GM04504 (cell line): ENCODE measurements at places on chromosomes 1 and 21.

- no peak for DNase-seq
These were observed 41.5 kb downstream of the DTL start for GRCh38 chr1:212077028-212077427.

DNA sequence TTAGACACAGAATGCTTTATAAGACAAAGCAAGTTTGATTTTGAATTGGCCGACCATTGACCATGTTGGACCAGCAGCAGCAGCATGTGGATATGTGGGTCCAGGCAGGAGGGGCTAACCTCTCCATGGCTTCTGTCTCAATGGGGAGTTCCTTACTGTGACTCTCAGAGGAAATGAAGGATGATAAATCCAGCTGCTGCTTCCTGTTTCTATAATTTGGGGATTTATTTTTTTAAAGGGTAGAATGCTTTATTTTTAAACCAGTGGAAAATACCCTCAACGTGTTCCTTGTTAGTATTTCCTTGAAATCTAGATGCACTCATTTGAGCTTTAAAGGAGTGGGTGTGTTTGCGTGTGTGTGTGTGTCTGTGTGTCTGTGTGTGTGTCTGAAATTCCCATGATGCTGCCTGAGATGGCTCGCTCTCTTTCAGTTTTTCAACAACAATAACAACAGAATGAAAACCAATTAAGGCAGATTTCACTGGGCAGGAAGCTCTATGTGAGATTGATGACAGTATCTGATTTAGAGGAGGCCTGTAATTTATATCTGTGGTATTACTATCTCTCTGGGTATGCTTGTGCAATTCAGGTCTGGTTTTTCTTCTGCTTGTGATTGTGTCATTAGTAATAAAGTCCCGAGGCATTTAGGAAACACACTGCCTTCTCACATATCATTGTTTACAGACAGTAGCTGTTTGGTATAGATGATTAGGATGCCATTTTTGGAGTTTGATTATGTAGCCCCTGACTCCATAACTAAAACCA, 86.1 kb upstream of the ZNF326 start:
- peak; percentile 58 for DNase-seq

DNA sequence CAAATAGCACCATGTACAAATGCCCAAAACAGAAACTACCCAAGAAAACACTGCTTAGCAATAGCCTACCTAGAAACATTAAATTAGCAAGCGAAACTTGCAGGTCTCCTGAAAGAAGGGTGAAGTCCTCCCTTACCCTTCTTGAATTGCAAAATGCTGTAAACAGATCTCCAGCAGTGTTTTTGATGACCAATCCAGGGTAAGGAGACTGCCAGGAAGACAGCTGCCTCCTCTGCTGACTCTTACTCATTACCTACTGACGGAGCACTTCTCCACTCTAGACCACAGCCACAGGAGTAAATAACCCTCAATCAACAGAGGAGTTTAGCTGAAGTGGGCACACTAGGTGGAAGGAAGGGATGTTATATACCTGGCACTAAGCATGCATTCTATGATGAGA, 32.2 kb upstream of the GADD45A start:
- peak; percentile 69 for DNase-seq

- DNase-seq, result no peak
These were observed 67.0 kb upstream of the DYNLT5 start for GRCh38 chr1:66685265-66685664.

DNA sequence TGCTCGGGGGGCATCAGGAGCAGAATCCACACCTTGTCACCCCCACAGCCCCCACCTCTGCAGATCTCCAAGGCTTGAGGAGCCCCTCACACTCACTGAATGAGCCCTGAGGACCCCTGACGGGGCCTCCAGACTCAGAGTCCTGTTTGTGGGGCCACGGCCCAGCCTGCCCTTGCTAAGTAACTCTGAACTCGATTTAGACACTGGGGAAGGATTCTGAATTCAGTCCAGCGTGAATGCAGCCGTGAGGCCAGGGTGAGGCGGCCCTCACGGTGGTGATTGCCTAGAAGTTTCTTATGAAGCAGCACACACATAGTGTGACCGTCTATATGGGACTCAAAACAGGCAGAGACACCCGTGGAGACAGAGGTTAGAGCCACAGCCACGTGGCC, 58.9 kb upstream of the ADARB1 start:
- no peak for DNase-seq

GRCh38 chr1:71307451-71307850, 226.6 kb upstream of the ZRANB2 start:
- DNase-seq, result peak; percentile 82

- no peak for DNase-seq
These were observed 18.9 kb downstream of the ANGPTL7 start for GRCh38 chr1:11207898-11208611.

- DNase-seq, result no peak
These were observed 12.6 kb downstream of the IL22RA1 start for GRCh38 chr1:24130385-24130784.

GRCh38 chr1:11281518-11282331, 8.7 kb downstream of the UBIAD1 start:
- peak; percentile 56 for DNase-seq
